Inflammatory macrophage (primary cell): ENCODE measurements at places on chromosomes 3 and 15.

DNA sequence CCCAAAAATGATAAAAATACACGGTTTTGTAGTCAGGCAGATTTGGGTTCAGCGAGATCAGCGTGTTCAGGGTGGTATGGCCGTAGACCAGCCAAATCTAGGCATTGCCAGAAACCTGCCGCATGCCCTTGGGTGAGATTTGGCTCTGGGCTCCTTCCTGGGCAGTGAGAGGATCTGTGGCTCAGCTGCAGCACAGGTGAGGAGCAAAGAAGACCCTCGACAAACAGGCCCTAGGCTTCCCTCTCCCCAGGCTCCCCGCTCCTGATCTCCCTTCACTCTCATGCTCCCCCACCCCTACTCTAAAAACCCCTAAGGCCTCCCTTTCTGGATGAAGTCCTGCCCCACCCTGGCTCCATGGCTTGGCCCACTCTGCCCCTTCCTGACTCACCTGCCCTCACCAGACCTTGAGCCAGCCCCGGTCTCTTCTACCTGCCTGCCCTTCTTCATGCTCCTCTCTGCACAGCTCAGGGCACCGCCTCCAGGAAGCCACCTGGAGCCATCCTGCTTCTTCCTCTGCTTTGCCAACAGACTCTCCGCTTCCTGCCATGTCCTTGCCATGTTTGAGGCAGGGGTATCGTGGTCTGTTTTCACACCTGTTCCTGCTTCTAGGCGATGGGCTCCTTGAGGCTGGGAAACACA, 88.1 kb downstream of the CORO2B start:
- no peak for DNase-seq

DNA sequence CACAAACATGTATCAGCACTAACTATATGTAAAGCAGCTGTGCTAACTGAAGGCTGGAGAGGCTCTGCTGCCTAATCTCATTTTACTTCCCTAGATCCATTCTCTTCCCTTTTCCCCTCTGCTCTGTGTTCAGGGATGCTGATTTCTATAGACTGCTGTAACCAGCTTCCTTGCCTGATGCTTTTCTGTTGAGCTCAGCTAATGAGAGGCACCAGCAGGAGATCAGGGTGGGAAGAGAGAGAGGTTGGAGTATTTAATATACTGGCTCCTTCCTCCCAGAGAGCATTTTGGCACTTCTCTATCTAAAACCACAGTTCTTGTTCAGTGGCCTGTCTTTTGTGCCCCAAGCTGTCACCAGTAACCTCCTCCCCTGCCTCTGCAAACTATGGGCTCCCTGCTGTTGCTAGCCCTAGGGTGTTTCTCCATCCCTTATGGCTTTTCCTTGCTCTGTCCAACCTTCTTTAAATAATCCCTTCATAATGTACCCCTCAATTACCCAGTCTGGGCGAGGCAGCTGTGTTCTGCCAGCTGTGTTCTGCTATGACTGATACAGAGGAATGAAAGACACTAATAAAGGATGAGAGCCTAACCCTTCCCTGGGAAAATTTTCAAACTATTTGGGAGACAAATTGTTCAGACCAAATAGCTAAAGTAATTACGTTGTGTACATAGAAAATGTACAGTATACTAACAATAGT, 69.5 kb downstream of the CADPS start:
- DNase-seq = no peak

GRCh38 chr3:121414924-121415323, 130.9 kb downstream of the POLQ start:
- DNase-seq = no peak

DNA sequence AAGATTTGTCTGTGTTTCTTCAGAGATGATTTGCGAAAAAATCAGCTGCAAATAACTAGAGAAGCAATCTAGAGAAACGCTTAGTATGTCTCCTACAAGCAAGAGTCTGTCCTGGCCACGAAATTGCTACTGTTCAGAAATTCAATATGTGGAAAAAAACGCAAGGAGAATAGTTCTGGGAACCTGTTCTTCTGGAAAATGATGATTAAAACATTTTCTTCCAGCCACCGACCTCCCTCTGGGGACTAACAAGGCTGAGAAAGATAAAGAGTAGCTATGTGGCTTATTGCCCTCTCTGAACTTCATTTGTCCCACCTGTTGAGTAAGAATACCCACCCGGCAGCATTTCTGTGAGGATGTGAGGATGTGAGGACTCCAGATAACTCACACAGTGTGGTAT, 31.6 kb downstream of the SNTN start:
- DNase-seq = no peak

DNA sequence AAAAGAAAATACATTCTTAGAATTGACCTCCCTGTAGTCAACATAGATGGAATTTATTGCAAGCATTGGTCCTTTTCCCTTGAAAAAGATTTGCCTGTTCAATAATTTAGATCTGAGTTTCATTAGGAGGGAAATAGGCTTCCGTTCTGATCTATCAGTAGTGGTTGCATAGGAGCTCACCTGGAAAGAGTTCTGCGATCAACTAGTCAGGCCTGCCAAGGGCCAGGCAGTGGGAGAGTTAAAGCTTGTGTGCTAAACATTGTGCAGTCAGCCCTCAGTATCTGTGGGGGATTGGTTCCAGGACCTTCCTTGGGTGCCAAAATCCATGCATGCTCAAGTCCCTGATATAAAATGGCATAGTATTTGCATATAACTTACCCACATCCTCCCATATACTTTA, 29.6 kb upstream of the IDH2 start:
- DNase-seq = no peak

DNA sequence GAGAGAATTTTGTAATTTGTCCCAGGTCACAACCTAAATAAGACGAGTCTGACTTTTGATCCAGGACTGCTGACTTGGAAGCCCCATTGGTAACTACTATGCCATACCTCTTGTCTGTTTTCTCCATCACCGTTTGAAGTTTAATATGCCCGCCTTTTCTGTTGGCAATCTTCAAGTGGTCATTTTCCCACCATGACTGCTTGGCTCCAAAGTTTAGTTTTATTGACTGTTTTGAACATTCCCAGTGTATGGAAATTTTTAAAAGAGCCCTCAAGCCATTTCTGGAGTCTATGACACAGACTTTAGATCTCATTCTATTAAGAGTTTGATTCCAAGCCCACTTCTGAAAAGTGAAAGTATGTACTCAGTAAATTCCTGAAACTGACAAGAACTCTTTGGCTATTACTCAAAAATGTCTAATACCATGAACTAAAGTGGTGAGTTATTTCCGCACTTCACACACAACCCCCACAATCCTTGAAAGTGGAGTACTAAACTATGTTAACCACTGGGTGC, 136.7 kb upstream of the ADAMTS9 start:
- no peak for DNase-seq

GRCh38 chr3:34189133-34189532, 390.7 kb downstream of the PDCD6IP start:
- DNase-seq = no peak

DNA sequence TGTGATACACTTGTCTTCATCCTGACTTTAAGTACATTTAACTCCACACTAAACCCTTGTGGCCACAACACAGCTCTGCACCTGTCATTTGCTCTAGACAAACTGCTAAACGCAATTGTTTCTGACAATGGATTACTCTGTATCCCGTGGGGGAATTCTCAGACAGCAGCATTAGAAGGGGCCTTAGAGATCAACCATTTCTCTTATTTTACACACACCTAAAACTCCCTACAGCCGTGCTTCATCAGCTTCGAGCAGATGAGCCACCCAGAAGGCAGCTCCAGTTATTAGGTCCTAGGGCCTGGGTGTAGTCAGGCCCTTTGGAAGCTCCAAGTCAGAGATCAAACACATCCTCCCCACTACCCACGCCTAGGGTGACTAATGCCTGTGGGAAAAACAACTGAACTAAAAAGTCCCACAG, 1.3 kb upstream of the IL12A start:
- DNase-seq = no peak

- no peak for DNase-seq
Observed at GRCh38 chr3:26962492-26963360, 340.2 kb downstream of the LRRC3B start.

DNA sequence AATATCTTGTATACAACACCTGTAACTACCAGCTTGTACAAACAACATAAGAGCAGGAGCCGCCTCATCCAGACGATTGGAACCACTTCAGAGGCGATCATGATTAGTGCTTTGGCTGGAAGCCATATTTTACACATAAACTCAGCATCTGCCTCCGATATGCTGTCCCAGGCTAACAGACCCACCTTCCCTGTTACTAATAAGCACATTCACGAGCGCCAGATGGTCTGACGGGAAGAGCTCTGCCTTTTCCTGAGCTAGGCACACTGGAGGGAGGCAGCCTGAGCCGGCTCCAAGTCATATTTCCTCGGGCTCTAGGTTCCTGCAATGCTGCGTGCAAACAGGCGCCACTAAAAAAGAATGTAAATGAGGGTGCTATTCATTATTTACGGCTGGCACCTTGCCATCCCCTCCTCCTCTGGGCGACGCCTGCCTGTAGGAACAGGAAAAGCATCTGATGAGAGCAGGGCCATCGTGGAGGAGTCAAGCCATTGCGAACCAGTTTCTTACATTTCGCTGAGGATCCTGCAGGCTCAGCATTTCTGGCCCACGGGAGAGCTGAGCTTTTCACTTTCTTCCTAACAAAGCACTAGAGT, 98.2 kb downstream of the ANXA2 start:
- no peak for DNase-seq

GRCh38 chr3:36680952-36681351, 83.4 kb downstream of the DCLK3 start:
- DNase-seq = no peak

DNA sequence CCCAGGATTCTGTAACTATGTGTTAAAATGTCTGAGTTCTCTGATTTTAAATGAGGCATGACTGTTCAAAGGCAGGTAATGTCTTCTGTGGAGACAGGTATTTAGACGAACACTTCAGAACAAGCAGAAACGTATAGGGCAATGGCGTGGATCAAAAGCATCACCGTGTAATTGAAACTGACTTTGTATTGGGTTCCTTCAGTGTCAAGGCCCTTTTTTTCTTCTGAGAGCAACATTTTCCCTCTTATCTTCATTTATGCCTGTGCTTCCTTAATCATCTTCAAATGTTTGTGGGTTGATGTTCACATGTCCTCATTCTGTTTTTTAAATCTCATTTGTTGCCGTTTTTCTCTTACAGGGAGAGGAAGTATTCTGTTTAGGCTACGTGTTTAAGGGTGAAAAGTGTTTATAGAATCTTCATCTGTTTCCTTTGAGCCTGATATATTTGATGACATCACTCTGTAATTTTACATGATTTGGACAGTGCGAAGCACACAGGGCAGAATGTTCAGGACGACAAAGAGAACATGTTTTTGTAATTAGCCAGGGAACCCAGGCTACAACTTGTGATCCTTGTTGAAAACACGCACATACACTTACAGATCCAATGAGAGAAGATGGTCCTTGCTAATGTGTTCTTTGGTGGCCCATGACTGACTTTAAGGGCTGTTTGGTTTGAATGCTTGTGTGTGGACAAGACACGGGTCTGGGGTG, 196.0 kb downstream of the LRTM1 start:
- no peak for DNase-seq

- DNase-seq = no peak
Observed at GRCh38 chr15:58584789-58585461, 153.1 kb downstream of the LIPC start.

- DNase-seq = no peak
Observed at GRCh38 chr15:67914537-67915460, 75.0 kb upstream of the RNU6-1 start.

DNA sequence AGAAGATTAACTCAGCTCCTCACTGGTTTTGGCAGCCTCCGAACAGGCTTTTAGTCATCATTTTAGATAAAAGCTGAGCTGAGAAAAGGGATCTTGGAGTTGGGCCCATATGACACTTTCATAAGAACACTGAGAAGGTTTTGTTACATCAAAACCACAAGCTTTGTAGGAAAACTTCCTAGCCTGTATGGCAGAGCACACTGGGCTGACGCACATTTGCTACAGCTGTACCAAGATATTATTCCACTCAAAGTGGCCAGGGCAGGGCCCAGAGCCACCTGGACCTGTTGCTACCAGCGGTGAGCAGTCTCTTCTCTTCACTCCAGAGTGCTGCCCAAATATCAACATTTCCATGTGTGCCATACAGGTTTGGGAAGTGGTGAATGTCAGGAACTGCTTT, 160.5 kb upstream of the CCDC54 start:
- DNase-seq = no peak

GRCh38 chr15:83207660-83208366, at the start of gene HDGFL3:
HDGFL3 (minus strand) TSS chr15:83207823; CDS start chr15:83207414, 409 bp downstream.
- DNase-seq = no peak

GRCh38 chr3:149507491-149508324, 33.2 kb downstream of the TM4SF4 start:
- peak; percentile 86 for DNase-seq

- no peak for DNase-seq
Observed at GRCh38 chr3:109548192-109548938, 211.0 kb upstream of the DPPA4 start.

DNA sequence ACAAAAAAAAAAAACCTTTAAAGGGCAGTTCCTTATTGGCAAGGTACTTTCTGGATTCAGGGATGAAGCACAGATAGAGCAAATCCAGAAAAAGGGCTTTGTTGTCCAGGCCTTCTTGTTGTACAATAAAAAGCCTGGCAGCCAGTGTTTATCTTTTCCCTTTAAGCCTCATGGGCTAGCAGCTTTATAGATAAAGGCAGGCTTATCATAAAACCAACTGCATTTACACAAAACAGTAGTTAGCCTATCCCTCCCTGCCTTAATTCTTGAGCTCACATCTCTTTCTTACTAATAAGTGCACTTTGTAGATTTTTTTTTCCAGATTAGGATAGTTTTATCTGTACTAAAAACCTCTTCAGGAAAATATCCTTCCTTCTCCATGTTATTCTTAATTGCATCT, 662.8 kb upstream of the CCDC54 start:
- no peak for DNase-seq

- peak; percentile 50 for DNase-seq
Observed at GRCh38 chr15:89088605-89089315, 504 bp downstream of the ABHD2 start.

DNA sequence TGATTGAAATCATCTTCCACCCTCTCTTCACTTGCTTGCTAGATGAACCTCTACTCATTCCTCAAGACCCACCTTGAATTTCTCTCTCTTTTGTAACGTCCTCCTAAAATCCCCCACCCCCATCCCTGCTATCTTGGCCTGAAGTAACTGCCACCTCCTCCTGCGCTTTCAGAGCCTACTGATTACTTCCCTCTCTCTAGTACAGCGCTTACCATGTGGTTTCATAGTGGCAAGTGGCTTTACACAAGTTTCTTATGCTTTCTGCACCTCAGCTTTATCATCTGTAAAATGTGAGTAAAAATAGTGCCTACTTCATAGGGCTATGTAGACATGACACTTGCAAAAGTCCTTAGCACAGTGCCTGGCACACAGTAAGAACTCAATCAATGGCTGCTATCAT, 28.7 kb upstream of the DAZL start:
- no peak for DNase-seq

DNA sequence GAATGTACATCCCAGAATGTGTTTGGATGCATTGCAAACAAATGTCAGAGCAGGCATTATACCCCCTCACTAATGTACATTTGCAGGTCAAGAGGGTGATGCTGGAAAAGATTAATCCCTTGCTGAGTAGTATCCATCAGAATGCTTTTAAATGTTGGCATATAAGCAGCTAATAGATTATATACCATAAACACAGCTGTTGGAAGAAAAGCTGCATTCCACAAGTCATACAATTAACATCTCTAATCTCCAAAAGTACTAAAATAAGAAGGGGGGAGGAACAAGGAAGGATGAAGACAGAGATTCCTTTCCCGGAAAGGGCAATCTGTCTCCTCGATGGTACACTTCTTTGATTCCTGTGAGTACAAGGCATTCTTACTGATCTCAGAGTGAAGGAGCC, 445.7 kb upstream of the CDIN1 start:
- DNase-seq = no peak
